ENCODE measurements at places on chromosomes 1 and 21. TPM values are rescaled to one million over a fixed set of nuclear protein-coding genes. Genes with fewer than 3 reads are reported as not detected.

Gene CD52
- total RNA-seq: 2.8 TPM

DNA sequence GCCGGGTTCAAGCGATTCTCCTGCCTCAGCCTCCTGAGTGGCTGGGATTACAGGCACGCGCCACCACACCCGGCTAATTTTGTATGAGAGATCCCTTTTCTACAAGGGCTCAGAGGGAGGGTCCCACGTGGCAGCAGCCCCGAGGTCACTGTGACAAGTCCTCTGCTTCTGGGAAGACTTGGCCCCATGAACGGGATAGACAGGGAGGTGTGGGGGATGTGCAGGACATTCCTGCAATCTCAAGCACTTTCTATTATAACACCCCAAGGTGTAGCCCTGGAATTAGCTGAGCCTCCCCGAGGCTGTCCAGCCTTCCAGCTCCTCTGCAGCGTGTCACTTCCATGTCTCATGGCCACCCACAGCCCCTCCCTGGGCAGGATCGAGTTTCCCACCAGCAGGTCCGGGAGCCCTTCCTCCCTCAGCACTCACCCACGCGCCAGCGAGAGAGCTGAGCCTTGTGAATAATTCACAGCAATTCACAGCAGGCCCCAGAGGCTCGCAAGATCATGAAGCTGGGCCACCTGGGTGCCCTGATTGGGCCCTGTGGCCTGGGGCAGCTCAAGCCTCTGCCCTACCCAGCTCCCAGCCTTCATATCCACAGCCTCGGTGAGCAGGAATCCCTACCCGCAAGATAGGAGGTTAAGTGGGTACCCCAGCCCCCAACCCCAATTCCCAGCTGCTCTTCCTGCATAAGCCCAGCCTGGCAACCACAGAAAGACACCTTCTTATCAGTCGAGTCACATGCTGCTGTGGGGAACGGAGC, 22.8 kb upstream of the RNU1-4 start:
- DNase-seq: peak; percentile 78

Gene HMGN2
- 187 TPM for total RNA-seq

DNA sequence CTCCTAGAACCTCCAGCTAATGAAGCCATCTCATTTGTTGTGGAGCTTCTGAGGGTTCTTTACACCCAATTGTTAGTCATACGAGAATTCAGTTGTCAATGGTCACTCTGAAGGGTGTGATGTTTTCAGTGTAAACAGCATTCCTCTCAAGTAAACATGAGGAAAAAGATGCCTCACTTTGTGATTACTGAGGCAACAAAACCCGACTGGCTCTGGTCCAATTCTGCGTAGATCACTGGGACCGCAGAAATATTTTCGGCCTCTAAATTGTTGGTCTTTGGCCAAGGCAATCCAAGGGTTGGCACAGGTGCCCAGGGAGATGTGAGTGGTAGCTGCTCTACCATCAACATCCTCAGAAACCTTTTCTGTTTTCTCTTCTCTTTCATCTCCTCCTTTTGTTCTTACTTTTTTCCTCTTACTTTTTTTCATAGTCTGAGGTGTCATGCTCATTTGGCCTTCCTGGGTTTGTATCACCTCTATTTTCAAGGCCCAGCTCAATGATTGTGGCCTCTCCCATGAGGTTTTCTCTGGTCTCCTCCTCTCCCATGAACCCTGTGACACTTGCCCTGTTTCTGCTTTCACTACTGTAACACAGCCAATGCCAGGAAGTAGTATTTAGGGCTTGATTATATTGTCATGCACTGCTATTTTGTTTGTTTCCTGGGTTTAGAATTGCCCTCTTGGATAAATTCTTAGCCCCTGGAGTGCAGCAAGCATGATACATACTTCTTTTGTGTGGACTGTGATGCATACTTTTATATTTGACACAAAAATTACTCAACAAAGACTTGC, 221.9 kb downstream of the TNR start:
- no peak for DNase-seq

DNA sequence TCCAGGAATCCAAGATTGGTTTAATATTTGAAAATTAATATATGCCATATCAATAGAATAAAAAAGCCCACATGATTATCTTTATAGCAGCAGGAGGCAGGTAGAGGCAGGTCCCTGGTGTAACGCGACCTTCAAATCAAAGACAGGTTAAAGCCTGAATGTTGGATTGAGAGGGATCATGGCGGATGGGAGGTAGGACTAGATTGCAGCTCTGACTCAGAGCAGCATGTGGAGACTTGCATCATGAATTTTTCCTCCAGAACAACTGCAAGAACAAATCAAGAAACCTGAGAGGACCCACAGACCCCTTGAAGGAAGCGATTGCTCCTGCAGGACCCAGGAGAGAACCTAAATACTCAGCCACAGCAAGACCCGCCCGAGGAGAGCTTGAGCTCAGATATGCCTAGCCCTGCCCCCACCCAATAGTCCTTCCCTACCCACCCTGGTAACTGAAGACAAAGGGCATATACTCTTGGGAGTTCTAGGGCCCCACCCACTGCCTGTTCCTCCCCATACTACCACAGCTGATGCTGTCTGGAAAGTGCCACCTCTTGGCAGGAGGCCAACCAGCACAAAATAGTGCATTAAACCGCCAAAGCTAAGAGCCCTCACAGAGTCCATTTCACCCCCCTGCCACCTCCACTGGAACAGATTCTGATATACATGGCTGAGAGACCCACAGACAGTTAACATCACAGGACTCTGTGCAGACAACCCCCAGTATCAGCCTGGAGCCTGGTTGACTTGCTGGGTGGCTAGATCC, 19.5 kb downstream of the S100B start:
- DNase-seq: no peak

- DNase-seq: no peak
These were observed 20.9 kb upstream of the HSPA13 start for GRCh38 chr21:14403681-14404318.

GRCh38 chr1:94792473-94793295, 27.5 kb upstream of the SLC44A3 start:
- DNase-seq: no peak

GRCh38 chr1:32241001-32241763, 5.8 kb upstream of the FAM167B start:
- DNase-seq: peak; percentile 75

- DNase-seq: no peak
These were observed 785.8 kb upstream of the ADGRL4 start for GRCh38 chr1:79792219-79792930.

Gene SMCP
- not detected for total RNA-seq

DNA sequence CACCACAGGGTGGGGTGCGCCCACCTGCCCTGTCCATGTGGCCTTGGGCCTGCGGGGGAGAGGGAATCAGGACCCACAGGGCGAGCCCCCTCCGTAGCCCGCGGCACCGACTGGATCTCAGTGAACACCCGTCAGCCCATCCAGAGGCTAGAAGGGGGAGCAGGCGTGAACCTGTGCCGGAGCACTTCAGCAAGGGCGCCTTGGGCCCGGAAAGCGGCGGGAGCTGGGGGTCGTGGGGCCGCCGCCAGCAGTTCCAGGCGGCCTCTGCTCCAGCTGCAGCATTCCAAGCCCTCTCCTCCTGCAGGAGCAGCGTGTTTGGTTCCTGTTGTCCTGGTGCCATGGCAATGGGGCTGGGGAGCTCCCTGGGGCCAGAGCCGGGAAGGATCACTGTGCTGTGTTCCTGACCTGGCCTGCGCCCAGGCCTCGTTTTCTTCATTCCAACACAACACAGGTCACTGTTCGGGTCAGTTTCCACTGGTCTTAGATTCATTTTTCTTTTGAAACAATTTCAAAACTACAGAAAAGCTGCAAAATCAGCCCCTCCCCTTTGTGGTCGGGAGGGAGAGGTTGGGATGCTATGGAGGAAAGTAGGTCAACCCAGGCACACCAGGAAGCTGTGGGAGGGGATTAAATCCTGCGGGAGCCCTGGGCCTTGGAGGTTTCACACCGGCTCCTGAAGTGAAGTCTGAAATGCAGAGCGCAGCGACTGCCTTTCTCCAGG, 18.8 kb downstream of the SLX9 start:
- DNase-seq: peak; percentile 41

Gene TNFRSF4
- total RNA-seq: 0.29 TPM

Gene C1orf141
- not detected for total RNA-seq

Gene SYCP1
- total RNA-seq: not detected

- DNase-seq: no peak
These were observed 68.0 kb downstream of the PLPP3 start for GRCh38 chr1:56511364-56511763.

Gene SPRR5
- not detected for total RNA-seq

GRCh38 chr1:201324306-201324705, 41.0 kb downstream of the PKP1 start:
- no peak for DNase-seq

GRCh38 chr1:15835205-15835740, 12.2 kb upstream of the SPEN start:
- DNase-seq: no peak

Gene LAPTM5
- 0.56 TPM for total RNA-seq

DNA sequence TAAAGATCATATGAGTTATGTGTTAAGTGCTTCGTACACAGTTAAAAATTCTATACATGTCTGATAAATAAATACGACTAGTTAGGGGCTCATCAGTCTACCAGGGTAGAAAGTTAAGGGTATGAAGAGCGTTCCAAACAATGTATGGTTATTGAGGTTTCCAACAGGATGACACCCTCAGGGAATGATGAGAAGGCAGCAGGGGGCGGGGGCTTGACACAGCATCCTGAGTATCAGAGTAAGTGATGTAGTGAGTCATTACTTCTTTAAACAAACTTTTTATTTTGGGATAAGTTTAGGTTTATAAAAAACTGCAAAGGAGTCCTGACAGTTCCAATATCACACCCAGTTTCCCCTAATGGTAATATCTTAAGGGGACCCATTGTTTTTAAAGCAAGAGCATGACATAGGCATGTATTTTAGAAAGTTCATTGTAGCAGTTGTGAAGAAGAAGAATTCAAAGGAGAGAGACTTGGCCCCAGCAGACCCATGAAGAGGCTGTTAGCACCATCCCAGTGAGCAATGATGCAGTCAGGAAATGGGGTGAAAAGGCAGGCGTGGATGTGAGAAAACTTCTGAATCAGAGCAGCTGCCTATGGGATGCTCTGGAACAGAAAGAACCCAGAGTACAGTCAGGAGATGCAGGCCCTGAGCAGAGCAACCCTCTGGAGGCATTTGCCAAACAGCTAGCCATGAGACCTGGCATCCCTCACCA, 15.0 kb upstream of the PSMB2 start:
- no peak for DNase-seq

- no peak for DNase-seq
These were observed 357.0 kb downstream of the TTLL7 start for GRCh38 chr1:83641796-83642443.

DNA sequence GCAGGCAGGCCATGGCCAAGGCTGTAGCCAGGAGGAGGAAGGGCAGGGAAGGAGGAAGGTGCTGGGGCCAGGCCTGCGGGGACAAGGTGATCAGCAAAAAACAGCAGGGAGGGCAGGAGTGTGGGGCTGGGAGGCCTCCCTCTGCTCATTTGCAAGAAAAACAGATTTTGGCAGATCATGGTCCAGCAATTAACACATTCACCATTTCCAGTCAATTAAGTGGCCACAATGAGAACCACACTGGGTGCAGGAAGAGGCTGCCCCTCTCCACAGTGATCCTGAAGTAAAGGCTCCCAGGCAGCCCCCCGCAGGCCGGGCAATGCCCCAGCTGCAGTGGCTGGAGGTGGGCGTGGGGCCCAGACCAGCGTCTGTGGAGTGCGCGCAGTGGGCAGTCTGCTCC, 54.6 kb downstream of the DMRTB1 start:
- DNase-seq: no peak

Gene RIPPLY3
- total RNA-seq: not detected

Gene A3GALT2
- 0.71 TPM for total RNA-seq

- DNase-seq: no peak
These were observed 13.8 kb downstream of the TMCC2 start for GRCh38 chr1:205241366-205242030.

Gene RGS8
- total RNA-seq: 3.5 TPM

GRCh38 chr1:221543529-221544120, 198.3 kb downstream of the DUSP10 start:
- DNase-seq: no peak

- peak; percentile 39 for DNase-seq
These were observed 22.4 kb upstream of the NPPB start for GRCh38 chr1:11880911-11881748.

DNA sequence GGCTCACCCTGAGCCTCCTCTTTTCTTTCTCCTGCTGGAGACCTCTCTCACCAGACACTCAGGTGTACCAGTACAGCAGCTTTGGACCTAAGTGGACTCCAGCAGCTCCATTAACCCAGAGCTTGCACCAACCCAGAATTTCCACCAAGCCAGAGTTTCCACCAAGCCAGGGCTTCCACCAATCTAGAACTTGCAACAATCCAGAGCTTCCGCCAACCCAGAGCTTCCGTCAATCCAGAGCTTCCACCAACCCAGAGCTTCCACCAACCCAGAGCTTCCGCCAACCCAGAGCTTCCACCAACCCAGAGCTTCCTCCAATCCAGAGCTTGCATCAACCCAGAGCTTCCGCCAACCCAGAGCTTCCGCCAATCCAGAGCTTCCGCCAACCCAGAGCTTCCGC, 23.2 kb downstream of the CRYAA start:
- no peak for DNase-seq

Gene CELA3B
- not detected for total RNA-seq

- DNase-seq: no peak
These were observed 46.5 kb downstream of the RAP1GAP start for GRCh38 chr1:21622466-21623315.

Gene HSD11B1
- not detected for total RNA-seq

Gene S100A6
- total RNA-seq: 41.9 TPM

GRCh38 chr1:171910786-171911185, 69.5 kb downstream of the DNM3 start:
- DNase-seq: no peak

Gene CFAP107
- total RNA-seq: not detected

DNA sequence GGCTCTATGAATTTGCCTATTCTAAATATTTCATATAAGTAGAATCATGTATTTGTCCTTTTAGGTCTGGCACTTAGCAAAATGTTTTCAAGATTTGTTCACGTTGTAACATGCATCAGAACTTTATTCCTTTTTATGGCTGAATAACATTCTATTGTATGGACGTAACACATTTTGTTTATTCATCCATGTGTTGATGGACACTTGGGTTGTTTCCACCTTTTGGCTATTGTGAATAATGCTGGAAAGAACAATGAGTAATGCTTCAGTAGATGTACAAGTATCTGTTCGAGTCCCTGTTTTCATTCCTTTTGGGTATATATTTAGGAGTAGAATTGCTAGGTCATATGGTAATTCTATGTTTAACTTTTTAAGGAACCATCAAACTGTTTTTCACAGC, 24.7 kb downstream of the SLC35A3 start:
- no peak for DNase-seq

DNA sequence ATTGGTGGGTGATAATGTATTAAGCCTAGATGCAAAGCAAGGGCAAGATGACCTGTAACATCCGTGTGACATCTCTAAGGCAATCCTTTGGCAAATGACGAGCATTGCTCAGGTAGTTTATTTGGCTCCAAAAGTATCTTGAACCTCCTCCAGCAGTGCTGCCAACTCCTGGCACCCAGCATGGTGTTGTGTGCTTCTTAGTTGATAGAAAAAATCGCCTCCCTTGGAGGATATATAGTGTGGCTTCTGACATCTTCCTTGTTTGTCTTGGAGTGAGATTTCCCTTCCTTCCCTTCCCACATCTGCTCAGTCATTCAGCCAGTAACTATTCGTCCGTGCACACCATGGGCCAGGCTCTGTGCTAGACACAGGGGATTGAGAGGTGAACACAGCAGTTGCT, 121.8 kb downstream of the TOMM20 start:
- DNase-seq: no peak

- peak; percentile 57 for DNase-seq
These were observed 36.6 kb upstream of the NHLH2 start for GRCh38 chr1:115877511-115877910.
